ENCODE measurements at places on chromosomes 7 and 10.

- no peak for DNase-seq
These were observed 203.0 kb downstream of the CCSER2 start for GRCh38 chr10:84531396-84531795.

DNA sequence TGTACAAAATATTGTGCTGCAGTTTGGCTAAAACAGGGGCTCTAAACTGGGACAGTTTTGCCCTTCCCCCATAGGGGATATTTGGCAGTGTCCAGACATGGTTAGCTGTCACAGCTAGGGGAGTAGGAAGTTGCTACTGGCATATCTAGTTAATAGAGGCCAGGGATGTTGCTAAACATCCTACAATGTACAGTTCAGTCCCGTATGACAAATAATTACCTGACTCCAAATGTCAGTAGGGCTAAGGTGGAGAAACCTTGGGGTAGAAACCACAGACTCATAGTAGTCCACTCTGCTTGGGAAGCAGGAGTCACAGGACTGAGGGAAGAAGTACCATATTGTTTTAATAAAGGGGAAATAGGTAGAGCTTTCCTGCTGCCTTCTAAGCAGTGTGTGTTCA is 39.8 kb downstream of the WBP1L start:
- DNase-seq: no peak

DNA sequence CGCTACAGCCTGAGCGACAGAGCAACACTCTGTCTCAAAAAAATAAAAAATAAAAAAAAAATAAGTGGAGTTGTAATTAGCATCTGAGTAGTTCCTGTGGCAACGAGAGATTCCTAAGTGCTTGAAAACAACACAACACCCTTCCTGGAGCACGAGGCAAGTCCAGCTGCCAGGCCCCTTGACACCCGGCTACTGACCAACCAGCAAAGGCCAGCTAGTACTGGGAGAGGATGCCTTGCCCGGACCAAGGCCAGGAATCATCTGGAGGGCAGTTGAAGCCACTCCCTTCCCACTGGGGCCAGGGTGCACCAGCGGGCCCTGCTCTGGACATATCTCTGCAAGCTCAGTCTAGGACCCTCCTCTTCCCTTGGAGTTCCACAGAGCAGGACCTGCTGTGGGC is 536 bp downstream of the C10orf105 start:
- DNase-seq: peak; percentile 18

DNA sequence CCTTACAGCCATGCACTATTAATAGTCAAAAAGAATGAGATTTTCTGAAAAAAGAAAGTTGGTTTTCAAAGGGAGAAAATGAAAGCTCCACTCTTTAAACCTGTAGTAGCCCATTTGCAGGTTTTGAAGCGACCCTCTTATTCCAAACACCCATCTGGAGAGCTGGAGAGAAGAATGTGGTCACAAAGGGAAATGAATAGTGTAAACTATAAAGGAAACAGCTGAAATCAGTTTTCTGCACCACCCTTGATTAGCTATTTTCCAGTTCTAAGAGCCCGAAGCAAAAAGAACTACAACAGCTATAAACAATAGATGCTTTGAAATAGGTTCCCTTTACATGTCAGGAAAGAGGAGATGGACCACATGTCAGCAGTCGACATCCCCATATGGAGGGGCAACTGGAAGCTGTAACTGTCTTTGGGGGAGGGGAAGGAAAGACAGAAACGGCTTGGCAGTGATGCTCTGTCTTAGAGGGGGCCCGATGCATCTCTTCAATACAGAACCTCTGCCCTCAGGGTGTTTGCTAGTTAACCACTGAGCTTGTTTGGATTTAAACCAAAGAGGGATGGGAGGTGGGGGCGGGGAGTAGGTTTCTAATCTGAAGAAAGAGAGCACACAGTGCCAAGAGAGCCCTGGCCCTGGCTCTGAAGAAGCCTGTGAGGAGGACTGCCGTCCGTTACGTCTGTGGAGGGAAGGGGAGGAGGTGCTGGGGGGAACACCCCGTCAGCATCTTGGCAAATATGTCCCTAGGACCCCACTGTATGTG is 55.3 kb downstream of the CPVL start:
- no peak for DNase-seq

DNA sequence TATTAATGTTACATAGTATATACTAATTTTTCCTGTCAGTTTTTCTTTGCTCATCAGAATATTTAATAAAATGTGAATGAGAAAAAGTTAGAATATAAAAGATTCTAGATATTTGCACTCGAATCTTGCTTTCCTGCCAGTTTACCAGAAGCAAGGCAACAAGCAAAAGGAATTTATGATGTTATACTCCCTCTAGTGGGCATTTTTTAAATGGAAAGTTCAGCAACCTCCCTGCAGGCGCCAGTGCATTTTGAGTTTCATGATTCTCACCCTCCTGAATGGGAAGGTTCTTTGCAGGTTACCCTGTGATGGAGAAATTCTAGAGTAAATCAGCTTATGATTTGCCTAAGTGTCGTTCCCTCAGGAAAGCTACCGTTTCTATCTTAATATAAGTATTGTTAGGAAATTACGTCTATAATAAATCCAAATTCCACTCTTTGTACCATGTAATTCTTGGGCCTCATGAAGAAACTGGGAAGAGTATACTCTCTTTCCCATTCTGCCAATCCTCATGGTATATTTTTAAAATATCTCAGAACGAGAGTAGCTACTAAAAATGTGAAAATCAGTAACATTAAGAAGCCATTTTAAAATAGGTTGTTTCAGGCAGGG is 350.0 kb downstream of the CRPPA start:
- DNase-seq: peak; percentile 69

GRCh38 chr10:15224948-15225347 is 56.5 kb upstream of the NMT2 start:
- no peak for DNase-seq

DNA sequence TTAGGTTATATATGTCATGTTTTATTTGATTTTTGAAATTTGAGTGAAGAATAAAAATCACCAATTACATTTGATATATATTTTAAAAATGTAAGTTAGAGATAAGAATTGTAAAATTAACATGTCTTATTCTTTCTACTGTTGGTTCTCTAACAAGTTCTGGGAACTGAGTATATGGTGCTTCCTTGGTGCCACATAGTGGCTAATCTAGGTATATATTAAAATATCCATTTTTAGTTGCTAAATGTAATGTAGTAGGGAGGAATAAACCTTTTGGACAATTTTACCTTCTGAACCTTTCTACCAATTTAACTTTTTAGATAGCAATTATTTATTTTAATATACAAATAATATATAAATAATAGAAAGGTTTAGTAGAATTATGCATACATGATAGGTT is 17.5 kb downstream of the CFAP69 start:
- DNase-seq: peak; percentile 50

DNA sequence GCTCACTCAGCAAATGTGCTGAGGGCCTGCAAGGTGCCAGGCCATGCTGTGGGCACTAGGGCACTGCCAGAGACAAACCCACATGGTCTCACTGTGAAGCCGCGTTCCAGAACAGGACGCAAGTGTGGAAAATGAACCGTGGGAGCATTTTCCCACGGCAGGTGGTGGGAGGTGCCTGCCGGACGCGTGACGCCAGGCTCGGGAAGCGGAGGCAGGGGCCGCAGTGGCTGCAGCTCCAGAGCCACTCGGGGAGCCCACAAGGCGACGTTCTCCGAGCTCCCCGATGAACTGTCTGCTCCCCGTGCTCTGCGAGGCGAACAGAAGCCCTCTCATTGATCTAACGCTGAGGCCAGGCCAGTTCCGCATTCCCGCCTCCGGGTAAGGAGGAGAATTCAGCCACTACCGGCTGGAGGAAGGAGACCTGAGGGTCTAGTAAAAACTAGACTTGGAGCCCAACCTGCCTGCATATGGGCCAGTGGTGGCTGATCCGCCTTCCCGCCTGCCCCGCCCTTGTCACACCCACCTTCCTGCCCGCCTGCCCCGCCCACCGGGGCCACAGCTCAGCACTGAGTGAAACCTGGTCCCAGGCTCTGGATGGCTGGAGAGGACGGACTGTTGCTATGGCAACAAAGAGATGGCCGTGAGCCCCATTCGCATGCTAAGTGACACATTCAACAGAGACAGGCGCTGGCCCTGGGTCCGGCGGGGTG is 13.1 kb downstream of the ADGRA1 start:
- DNase-seq: no peak

GRCh38 chr10:606762-607544 is 82.5 kb downstream of the DIP2C start:
- no peak for DNase-seq

DNA sequence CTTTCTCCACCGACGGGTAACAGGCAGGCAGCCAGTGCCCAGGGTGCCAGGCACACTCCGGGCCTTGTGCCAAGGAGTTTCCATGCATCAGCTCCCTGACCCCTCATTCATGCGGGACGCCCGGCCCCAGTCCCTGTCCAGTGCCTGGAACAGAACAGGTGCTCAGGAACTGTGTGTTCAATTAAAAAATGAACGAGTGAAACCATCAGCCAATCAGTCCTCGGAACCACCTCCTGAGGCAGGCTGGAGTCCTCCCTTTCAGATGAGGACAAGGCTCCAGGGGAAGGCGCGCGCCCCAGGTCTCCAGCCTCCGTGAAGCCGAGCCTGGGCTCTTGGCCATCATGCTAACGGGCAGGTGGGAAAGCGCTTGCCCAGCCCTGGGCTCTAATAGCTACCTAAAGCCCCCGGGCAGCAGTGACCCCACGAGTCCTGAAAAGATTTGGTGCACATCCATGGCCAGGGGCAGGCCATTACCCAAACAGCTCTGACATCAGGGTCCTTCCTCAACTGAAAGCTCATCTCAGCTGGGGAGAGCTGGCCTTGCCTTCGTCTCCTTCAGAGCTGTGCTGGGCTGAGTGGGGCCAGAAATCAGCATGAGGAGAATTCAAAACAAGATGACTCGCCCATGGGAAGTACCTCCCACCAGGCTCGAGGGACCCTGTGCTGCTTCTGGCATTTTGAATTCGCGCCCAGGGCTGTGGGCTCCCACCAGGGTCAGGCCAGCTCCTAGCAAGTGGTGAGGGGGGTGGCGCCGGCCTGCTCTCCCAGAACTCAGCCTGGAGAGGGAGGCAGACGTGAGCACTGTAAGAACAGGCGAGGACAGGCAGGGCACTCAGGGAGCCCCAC is 200.5 kb downstream of the MAD1L1 start:
- DNase-seq: no peak

GRCh38 chr7:15305002-15305600 is 256.7 kb downstream of the AGMO start:
- peak; percentile 48 for DNase-seq

- DNase-seq: no peak
These were observed 95.5 kb downstream of the ZMYND11 start for GRCh38 chr10:230758-231157.

GRCh38 chr10:92761571-92761970 is 71.8 kb downstream of the HHEX start:
- DNase-seq: no peak

- DNase-seq: peak; percentile 76
These were observed at the start of gene HERPUD2 for GRCh38 chr7:35694784-35695472. Gene HERPUD2, minus strand, starts transcription at chr7:35695135. Its CDS starts 805 bp downstream, at chr7:35694330.

DNA sequence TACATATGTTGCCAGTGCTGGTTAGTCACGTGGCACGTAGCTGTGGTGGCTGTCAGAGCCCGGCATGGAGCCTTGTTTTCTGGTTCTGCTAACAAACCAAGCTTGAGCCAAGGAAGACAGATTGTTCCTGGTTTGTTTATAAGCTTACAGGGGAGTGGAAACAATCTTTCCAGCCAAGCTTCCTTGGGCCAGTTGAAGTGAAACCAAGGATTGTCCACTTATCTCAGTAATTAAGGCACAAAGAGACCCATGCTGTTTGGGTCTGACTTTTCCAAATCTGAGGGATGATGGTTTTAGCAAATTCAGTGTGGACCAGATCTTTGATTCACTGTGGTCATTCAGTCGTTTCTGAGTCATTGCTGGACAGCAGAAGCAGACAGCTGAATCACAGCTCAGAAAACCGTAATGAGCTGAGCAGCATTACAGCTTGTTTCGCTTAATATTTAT is 297.3 kb upstream of the COBL start:
- no peak for DNase-seq

DNA sequence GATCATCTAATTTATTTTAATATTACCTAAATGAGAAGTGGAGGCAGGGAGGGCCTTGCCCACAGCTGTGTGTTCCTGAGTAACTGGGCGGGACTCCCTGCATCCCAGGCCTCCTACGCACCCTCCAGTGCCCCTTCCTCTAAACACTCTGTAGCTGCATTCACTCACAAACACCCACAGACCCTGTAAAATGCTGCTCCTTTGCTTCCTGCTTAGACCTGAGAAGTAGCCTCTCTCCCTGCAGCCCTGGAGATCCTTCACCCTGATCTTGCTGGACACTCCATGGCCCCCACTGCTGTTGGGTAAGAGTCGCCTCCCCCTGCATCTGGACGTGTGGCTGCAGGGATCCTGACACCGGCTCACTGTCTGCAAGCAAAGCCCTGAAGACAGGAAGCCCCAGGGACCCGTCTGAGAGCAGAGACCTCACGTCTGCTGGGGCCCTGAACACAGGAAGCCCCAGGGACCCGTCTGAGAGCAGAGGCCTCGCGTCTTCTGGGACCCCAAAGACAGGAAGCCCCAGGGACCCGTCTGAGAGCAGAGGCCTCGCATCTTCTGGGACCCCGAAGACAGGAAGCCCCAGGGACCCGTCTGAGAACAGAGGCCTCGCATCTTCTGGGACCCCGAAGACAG is 589.8 kb downstream of the DNAJB6 start:
- DNase-seq: no peak

DNA sequence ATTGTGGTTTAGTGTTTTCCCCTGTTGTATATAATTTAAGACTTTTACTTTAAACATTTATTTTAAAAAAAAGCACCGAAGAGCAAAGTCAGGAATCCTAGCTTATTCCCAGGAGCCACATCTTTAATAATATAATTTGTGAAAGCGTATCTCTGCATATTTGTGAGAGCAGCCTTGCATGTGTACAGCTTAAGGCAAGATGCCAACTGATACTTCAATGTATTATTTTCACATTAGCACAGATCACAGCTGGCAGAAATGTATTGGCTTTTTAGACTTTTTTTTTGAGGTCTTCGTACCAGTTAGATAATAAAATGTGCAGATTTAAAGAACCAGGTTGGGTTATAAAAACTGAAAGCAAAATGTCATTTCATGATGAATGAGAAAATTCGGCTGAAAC is 845.7 kb upstream of the POT1 start:
- DNase-seq: no peak

DNA sequence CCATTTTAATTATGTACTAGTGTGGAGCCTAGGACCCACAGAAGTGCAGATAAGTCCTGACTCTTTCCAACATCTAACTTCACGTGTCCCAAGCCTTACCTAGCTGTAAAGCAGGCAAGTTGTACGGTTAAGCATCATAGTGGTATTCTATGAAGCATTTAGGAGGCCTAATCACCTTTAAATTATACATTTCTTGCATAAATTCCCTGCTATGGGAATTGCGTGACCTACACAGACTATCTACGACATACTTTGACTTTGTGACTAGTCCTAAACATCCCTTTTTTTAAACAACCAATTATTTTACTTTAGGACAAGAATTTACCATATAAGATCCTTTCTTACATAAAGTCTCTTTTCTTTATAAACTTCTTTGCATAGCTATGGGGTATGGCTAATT is 37.7 kb upstream of the LRGUK start:
- no peak for DNase-seq
